ENCODE measurements at places on chromosomes 1 and 21.
A peak's percentile ranks its signal among the peaks of the same experiment; 100 is the strongest.

DNA sequence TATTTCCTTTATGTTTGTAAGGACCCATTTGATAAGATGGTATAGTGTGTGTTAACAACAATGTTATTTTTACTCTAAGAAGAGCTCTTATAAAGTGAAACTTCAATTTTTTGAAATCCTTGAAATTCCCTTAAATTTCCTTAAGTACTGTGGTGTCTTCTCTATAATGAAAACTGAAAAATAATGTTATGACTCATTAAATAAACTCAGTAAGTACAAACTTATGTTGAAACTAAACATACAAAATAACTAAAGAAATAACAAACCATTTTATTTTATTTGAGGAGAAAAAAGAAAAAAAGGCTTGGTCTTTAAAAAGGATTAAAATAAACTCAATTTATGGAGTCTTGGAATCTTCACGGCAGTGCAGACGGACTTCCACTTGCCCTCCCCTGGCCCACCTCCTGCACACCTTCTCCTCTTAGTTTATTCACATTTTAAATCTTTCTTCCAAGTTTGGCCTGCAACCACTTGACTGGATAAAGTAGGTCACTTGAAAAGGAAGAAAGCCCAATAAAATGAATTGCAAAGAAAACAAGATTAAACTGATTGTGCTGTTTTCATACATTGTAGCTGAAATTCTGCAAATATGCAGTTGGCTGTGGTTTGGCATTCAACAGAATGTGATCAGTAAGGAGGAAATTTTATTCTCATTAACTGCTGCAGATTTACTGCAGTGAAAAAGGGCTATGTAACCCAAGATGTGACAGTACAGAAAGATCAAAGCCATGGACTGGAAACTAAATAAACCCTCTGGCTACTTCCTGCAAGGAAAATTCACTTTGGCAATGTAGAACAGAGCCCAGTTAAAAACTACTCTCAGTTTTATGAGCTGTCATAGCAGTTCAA is 48.5 kb upstream of the SCYL3 start:
- peak; percentile 29 for DNase-seq

DNA sequence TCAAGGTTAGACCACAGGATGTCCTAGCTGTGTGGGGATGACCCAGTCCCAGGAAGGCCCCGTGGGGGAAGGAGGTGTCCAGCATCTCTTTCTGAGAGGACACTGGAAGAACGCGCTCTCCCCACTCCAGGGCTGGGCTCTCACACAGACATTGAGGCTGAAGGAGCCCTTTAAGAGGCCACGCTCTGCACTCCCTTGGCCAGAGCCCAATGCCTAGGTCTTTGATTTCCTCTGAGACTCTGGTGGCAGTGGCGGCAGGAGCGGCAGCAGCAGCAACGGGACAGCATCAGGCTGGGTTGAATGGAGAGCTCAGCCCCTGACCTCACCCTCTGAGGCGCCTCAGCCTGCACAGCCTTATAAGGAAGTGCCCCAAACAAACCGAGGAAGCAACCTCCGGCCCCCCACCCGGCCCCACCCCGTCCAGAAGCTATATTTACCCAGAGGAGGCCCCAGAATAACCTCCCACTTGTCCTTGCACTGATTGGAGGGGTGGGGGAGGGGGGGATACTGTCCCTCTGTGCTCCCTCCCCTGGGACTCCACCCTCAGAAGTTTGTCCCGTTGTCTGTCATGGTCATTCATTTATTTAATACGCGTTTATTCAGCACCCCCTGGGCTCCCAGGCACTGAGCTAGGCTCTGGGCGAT is 12.3 kb downstream of the NES start:
- no peak for DNase-seq

- no peak for DNase-seq
These were observed 22.0 kb upstream of the FHAD1 start for GRCh38 chr1:15224974-15225373.

- no peak for DNase-seq
These were observed 19.3 kb upstream of the DNAJC28 start for GRCh38 chr21:33510826-33511225.

- no peak for DNase-seq
These were observed 32.4 kb downstream of the ERICH3 start for GRCh38 chr1:74641161-74641560.

GRCh38 chr1:2099886-2100779 is 49.9 kb downstream of the PRKCZ start:
- DNase-seq: no peak

DNA sequence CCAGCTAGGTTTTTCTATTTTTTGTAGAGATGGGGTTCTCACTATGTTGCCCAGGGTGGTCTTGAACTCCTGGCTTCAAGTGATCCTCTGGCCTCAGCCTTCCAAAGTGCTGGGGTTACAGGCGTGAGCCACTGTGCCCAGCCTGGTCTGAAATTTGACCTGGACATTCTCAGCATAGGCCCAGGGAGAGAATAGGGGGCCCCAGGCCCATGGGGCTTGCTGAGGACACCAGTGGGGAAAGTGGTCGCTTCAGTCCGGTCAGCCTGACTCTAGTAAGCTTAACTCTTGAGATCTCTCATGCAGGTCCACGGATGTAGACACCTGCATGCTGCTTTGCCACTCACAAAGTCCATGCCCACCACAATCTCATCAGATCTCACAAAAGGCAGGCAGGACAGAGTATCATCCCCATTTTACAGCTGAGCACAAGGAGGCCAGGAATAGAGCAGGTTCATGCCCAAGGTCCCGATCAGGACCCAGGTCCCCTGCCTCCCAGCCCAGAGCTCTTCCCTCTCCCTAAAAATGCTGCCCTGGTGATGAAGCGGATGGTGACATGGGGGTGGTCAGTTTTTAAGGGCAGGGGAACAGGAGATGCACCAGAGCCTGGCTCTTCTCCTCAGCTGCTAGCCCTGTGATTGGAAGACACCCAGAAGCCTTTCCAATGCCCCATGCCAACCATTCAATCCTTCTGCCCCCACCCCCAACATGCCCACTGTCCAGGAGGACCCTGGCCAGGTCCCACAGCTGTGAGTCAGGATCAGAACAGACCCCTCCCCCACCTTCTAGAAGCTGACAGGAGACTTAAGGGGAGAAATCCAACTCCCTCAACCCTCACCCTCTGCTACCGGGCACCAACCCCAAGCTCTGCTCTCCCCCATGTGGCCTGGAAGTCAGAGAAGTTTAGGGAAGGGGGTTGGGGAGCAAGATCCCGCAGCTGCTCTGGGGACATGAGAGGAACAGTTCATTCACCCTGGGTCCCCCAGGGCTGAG is 1.8 kb downstream of the FHL3 start:
- DNase-seq: no peak

DNA sequence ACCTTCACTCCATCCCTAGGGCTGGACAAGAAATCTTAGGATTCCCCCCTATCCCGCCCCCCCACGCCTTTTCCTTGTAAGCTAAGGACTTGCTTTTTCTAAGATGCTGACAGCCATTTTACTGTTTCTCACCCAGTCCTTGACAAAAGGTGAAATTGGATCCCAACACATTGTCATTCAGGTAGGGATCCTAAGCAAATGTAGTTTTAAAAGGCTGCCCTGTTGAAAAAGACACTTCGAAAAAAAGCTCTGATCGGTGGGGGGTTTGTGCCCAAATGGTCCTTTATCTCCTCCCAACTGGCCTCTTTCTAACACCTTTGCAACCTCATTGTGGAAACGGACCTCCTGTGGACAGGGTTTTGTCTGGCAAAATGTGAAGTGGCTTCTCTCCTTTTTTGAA is 2.9 kb downstream of the CACHD1 start:
- DNase-seq: no peak

- DNase-seq: no peak
These were observed 129.6 kb downstream of the SYT2 start for GRCh38 chr1:202580619-202581018.

DNA sequence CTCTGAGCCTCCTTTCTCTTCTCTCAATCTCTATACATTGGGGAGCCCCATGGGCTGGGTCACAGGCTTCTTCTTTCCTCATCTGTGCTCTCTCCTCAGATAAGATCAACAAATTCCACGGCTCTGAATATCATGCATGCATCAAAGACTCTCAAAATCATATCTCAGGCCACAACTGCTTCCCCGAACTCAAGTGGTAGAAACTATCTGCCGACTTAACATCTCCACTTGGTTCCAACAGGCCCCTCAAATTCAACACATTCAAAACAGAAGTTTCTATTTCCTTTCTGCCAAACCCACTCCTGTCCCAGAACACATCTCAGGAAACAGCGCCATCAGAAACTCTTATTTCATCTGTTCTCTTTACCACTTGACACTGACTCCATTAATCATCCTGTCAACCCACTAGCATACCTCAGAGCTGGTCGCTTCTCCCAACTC is 16.7 kb downstream of the DDX59 start:
- no peak for DNase-seq

- no peak for DNase-seq
These were observed 42.0 kb downstream of the ADSS2 start for GRCh38 chr1:244409701-244410100.

- no peak for DNase-seq
These were observed 15.6 kb upstream of the THEM4 start for GRCh38 chr1:151924691-151925587.

DNA sequence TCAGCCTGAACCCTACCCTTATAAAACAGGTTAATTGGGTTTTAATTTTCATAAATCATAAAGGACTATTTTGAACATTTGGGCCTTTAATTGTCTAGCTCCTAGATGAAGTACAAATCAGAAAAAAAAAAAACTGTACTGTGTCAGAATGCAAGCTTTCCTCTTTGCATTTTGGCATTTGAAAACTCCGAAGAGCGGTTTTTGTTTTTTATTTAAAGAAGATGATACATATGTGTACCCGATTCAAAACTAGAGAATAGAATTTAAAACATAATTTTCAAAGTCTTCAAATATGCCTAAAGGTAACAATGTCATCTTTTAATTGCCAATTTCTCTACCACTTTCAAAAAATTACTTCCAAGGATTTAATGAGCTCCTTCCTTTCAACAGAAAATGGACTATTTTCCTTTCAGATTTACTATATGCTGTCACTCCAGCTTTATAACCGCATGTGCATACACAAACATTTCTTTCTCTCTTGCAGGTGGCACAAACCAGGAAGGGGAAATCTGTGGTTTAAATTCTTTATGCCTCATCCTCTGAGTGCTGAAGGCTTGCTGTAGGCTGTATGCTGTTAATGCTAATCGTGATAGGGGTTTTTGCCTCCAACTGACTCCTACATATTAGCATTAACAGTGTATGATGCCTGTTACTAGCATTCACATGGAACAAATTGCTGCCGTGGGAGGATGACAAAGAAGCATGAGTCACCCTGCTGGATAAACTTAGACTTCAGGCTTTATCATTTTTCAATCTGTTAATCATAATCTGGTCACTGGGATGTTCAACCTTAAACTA is 33.7 kb downstream of the MRPL39 start:
- DNase-seq: peak; percentile 51

- DNase-seq: no peak
These were observed 644.0 kb downstream of the AJAP1 start for GRCh38 chr1:5298376-5298775.

GRCh38 chr1:150981805-150982712 is at the start of gene ANXA9:
ANXA9 (plus strand) TSS chr1:150982292; CDS start chr1:150983106, 814 bp downstream.
- no peak for DNase-seq

- peak; percentile 46 for DNase-seq
These were observed 2.1 kb upstream of the AHDC1 start for GRCh38 chr1:27605796-27606707.

DNA sequence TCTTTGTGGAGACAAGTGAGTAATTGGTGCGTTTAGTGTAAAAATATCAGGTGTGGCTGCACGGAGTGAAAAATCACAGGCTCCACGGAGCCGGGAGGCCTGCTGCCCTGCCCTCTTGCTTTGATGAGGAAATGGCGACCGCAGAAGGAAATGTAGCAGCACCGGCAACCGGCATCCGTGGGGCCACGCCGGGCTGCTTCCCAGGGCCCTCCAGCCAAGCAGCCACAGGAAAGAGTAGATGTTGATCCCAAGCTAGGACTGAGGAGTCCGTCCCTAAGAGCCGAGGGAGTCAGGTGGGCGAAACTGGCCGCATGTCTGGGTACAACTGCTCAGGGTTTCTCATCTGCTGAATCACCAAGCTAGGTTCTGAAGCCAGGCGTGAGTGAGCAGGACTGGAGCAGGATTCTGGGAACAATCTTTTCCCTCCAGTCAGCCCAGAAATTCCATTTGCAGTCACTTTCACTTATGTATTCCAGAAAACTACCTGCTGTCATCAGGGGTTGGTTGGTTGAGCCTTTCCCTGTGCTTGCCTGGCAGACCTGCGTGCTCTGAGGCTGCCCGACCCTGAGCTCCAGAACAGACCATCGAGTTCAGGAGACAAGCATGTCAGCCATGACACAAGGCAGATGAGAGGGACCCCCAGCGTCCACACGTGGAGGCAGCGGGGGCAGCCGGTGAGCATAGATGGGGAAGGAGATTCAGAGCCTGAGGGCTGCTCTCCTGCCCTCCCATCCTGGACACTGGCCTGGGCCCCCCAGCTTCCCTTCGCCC is 5.8 kb upstream of the ITGB2 start:
- no peak for DNase-seq

GRCh38 chr1:96649301-96649700 is 72.3 kb upstream of the PTBP2 start:
- DNase-seq: no peak

- no peak for DNase-seq
These were observed 233.7 kb upstream of the NFIA start for GRCh38 chr1:60848583-60849188.

- DNase-seq: no peak
These were observed 22.7 kb upstream of the PIK3CD start for GRCh38 chr1:9628541-9629444.

- DNase-seq: no peak
These were observed 57.3 kb upstream of the SSBP3 start for GRCh38 chr1:54463259-54464030.

DNA sequence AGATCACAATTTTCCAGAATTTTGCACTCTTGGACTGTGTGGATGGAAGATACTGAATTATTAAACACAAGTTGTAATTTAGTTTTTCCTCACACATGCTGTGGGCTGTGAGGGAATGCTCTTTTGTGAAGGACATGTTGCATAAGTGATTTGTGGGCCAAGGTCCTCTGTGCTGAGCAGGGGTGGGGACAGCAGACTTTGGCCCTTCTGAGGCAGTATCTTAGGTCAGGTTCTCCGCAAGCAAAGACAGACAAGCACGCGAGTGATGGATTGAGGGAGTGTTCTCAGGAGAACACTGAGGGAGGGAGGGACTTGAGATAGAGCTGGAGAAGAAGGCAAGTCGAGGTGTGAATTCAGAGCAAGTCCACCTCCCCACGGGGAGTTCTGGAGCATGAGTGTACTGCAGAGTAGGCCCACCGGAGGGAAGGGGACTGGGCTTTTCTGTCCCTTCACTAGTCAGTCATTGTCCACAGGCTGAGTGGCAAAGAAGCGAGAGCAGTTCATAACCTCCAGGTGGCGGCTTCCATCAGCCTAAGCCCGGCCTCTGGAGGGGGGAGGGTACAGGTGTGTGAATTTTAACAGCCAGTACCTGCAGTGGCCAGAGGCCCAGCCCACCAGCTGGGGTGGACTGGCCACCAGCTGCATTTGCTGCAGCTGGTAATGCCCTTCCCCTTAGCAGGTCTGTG is 19.1 kb upstream of the CD101 start:
- DNase-seq: no peak

- peak; percentile 16 for DNase-seq
These were observed 16.8 kb downstream of the HOOK1 start for GRCh38 chr1:59831529-59831928.

DNA sequence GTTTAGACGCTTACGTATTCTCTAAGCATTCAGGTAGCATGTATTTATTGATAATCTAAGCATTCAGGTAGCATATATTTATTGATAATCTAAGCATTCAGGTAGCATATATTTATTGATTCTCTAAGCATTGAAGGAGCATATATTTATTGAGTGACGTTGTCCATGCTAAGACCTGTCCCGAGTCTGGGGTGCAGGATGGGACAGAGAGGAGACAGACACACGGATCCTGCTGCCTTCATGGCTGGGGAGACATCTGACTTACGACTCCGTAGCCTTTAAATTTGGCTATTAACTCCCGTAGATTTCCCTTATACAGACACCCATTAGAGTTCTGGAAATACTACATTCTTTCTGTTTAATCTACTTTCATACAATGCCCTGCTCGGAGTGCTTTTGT is 982 bp downstream of the SCCPDH start:
- DNase-seq: no peak

Measured in foreskin melanocyte (primary cell).